ENCODE measurements at places on chromosomes 13 and 19.

DNA sequence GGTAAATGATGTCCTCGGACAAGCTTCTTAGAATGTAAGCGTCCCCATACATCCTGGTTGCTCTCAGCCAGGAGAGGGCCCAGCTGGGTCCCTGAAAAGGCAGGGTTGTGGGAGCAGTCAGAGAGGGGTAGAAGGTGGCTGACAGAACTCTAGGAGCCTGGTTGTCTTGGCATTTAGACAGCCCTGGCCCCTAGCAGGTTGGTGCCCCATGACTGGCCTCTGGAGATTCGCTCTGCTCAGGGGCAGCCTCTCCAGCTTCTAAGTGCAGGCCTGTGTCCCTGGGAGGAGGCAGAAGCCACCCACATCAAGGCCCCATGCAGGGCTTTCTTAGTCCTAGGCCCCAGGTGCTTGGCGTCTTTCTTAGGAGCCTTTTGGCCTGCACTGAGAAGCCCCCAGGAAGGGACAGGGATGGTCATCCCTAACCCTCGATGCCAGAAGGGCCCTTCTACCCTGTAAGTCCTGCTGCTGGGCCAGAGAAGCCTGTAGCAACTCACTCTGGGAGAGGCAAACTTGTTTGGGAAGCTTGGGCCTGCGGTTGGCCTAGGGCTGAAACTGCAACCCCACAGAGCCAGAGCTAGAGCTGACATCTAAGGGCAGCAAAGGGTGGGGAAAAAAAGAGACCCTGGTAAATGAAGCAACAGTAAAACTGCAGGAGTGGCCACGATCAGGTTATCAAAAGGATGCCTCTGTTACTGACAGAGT lies 2.8 kb upstream of the CDX2 start:
- no peak for DNase-seq

DNA sequence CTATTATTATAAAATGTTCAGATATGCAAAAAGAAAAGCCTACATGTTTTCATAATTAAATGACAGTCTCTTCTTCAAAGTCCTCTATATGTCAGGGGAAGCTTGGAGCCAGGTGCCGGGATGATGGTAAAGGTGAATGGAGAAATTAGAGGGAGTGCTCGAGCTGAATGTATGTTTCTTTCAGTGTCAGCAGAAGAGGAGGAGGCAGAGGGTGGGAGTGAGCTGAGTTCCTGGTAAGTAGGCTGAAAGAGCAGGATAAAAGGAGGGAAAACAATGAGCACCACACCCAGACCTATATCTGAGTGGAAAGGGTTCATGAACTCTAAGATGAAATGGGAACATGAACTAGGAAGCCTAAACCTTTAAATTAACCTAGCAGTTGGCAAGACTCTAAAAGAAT lies 307.6 kb upstream of the NBEA start:
- DNase-seq = no peak

- no peak for DNase-seq
These were observed 15.0 kb upstream of the LMO7 start for GRCh38 chr13:75621147-75621546.

- no peak for DNase-seq
These were observed 393.1 kb downstream of the KLF12 start for GRCh38 chr13:73741111-73741510.

DNA sequence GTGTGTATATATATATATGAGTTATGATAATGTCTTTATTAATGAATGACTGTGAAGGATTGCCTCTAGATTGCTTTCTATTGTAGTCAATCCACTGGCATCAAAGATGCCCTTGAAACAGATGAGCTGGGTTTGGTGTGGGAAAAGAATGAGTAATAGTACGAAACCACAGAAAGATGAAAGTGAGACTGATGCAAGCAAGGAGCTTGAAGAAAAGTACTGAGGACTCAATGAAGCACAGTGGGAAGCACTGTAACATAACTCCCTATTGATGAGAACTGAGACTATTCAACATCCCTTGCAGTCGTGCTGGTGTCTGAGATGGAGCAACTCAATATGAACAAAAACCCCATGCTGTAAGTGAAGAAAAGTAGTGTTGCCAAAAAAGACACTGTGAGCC lies 1794.2 kb downstream of the SLITRK5 start:
- DNase-seq = no peak

- DNase-seq = no peak
These were observed 82.6 kb downstream of the KATNAL1 start for GRCh38 chr13:30224732-30225131.

DNA sequence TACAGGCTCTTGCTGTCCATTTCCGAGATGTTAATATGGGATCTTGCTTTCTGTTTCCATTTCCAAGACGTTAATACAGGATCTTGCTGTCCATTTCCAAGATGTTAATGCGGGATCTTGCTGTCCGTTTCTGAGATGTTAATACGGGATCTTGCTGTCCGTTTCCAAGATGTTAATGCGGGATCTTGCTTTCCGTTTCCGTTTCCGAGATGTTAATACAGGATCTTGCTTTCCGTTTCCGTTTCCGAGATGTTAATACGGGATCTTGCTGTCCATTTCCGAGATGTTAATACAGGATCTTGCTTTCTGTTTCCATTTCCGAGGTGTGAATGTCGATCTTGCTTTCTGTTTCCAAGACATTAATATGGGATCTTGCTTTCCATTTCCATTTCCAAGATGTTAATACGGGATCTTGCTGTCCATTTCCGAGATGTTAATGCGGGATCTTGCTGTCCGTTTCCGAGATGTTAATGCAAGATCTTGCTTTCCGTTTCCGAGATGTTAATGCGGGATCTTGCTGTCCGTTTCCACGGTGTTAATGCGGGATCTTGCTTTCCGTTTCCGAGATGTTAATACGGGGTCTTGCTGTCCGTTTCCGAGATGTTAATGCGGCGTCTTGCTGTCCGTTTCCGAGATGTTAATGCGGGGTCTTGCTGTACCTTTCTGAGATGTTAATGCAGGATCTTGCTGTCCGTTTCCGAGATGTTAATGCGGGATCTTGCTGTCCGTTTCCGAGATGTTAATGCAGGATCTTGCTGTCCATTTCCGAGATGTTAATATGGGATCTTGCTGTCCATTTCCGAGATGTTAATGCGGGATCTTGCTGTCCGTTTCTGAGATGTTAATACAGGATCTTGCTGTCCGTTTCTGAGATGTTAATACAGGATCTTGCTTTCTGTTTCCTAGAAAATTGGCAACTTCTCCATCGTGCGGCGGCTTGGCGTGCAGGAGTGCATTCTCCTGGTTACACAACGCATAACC lies 38.3 kb downstream of the PEX11G start:
- DNase-seq = no peak

GRCh38 chr13:110138700-110139036 lies 168.3 kb downstream of the COL4A1 start:
- DNase-seq = no peak

DNA sequence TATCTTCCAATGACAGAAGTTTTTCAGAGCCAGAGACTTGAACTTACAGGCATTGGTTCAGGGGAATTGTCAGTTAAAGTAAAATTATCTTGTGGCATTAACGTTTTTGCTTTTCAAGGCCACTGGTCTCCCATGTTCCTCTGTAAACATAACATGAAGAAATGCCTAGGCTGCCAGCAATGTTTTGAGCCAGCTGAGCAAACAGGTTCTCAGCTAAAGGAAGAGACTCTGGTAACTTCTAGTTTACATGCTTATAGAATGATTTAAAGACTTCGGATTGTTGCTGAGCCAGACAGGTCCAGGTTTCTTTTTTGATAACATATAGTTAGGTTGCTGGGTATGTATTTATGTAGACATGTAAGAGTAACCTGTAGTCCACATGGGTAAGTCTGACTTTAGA lies 35.7 kb downstream of the ZNF493 start:
- no peak for DNase-seq

- no peak for DNase-seq
These were observed 15.4 kb downstream of the UBXN6 start for GRCh38 chr19:4441994-4442818.
